ENCODE measurements at places on chromosomes 11 and 22.

- DNase-seq, result no peak
These were observed 316.6 kb upstream of the NCAM1 start for GRCh38 chr11:112644410-112645131.

GRCh38 chr11:78319453-78319955 lies 98.1 kb downstream of the GAB2 start:
- no peak for DNase-seq

DNA sequence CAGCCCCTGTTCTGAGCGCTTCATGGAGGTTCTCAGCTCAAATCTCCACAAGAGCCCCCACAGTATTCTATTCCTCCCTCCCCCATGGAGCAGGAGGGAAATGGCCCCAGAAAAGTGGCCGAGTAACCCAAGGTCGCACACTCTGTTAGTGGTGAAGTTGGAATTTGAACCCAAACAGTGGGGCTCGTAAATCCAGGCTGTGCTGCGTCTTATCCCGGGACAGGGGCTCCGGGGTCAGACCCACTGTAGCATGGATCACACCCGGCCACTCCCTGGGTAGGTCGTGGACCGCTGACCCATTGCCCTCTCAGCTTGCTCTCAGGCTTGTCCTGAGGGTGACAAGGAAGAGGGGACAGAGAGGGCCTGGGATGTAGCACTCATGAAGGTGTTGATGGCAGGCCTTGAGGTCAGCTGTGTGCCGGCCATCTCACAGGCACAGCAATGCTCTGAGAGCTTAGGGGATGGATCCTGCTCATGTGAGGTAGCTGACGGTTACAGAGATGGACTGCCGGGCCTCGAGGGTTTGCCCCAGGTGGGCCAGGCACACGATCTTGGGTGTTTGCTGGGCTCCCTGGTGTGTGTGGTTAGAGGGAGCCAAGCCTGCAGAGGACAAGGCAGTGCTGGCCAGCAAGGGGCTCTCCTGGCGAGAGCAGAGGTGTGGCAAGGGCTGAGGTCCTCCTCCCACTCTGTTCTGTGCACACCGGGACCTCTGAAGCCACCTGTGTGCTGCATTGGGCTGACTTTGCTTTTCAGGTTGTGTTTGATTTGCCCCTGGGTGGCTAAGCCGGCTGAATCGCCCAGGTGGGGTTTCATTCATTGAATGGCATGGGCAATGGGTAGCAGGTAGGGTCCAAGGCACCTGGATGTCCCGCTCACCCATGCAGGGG lies 2.3 kb upstream of the FGF19 start:
- no peak for DNase-seq

GRCh38 chr11:38014405-38014804 lies 1416.4 kb upstream of the RAG2 start:
- no peak for DNase-seq

GRCh38 chr22:38437416-38437815 lies 17.6 kb downstream of the KCNJ4 start:
- no peak for DNase-seq

GRCh38 chr11:126607374-126607773 lies 251.9 kb downstream of the ST3GAL4 start:
- no peak for DNase-seq

DNA sequence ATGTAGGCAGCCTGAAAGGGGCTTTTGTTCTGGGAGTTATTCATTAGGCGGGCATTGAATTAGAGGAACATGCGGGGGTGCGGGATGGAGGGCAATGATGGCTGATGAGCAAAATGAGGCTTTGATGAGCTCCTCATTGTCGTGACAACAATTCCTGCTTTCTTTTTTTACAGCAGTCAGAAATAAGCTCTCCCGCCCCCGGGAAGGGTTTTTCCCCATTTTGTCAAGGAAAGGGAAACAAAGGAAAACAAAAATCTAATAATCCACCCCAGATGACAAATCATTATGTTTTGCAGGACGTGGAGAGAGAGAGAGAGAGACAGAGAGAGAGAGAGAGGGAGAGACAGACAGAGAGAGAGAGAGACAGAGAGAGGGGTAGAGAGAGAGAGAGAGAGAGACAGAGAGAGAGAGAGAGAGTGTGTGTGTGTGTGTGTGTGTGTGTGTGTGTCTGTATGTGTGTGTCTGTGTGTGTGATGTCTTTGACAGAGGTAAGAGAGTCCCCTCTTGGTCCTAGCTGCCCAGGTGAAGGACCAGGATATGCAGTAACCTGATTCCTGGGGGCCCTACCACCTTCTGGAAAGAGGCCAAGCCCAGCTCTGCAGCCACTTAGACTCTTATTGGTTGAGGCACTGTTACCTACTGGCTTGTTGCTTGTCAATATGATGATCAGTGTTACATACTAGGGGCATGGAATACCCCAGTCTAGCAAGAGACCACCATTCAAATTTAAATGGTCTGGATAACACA lies 46.7 kb upstream of the PARVA start:
- no peak for DNase-seq

GRCh38 chr11:93196816-93197379 lies 893 bp downstream of the SLC36A4 start:
- no peak for DNase-seq

- DNase-seq, result no peak
These were observed 75.7 kb upstream of the ANO1 start for GRCh38 chr11:70002433-70002832.

DNA sequence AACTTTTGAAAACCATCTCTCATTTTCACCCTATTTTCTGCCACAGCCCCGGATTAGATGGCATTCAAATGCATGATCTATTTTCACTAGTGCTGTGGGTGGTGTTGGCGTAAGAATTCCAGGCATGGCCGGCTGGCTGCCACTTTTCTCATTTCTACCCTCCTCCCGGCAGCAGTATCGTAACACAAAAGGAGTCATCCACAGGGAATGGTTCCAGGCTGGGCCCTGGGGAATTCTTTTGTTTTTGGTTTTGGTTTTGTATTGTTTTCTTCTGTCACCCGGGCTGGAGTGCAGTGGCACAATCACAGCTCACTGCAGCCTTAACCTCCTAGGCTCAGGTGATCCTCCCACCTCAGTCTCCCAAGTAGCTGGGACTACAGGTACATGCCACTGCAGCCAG lies 13.8 kb downstream of the JAML start:
- DNase-seq, result no peak
